Stimulated activated CD8-positive, alpha-beta memory T cell treated with anti-CD3 and anti-CD28 coated beads, Interleukin-4, amount 100 ng/mL, for 4 hours (primary cell): ENCODE measurements at places on chromosomes 5 and 9.

DNA sequence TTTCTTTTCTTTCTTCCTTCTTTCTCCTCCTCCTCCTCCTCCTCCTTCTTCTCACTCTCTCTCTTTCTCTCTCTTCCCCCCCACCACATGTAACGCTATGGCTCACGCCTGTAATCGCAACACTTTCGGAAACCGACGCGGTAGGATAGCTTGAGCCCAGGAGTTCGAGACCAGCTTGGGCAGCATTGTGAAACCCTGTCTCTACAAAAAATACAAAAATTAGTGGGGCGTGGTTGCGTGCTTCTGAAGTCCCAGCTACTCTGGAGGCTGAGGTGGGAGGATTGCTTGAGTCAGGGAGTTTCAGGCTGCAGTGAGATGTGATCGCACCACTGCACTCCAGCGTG is 736 bp upstream of the GLDC start:
- no peak for DNase-seq

DNA sequence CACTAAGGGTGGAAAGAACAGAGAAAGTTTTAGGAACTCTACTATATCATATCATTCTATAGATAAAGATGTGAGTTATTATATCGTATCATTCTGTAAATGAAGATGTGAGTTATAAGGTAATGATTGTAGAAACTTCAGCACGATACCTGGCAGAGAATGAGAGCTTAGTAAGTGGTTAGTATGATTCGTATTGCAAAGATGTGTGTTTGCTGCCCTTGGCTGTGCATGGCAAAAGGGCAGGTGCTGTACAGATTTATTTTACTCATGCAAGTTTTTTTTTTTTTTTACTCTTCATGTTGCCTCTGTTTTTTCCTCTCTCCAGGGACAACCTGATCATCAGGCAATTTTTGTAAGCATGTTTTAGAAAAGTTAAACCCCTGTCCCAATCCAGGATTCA is 83.3 kb downstream of the EGFLAM start:
- DNase-seq, result no peak

DNA sequence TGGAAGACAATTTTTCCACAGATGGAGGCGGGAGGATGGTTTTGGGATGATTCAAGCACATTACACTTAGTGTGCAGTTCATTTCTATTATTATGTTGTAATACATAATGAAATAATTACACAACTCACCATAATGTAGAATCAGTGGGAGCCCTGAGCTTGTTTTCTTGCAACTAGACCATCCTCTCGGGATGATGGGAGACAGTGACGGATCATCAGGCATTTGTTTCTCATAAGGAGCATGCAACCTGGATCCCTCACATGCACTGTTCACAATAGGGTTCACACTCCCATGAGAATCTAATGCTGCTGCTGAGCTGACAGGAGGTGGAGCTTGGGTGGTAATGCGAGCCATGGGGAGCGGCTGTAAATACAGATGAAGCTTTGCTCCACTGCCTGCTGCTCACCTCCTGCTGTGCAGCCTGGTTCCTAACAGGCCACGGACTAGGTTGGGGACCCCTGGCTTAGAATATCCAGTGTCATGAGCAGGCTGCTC is 1.6 kb downstream of the STKLD1 start:
- no peak for DNase-seq

GRCh38 chr5:125037020-125037419 is 290.6 kb upstream of the ZNF608 start:
- DNase-seq, result no peak

GRCh38 chr5:105057001-105057436 is 1494.4 kb upstream of the NUDT12 start:
- no peak for DNase-seq

GRCh38 chr9:128109050-128109709 is 18.3 kb downstream of the PTGES2 start:
- DNase-seq, result no peak

GRCh38 chr9:94981723-94982090 is 255.2 kb downstream of the AOPEP start:
- no peak for DNase-seq
